ENCODE measurements at places on chromosomes 16 and 17.

- peak; percentile 36 for DNase-seq
Measured at GRCh38 chr17:79838522-79839274, 542 bp downstream of the CBX4 start.

- no peak for DNase-seq
Measured at GRCh38 chr17:27937025-27937546, 43.9 kb upstream of the LYRM9 start.

DNA sequence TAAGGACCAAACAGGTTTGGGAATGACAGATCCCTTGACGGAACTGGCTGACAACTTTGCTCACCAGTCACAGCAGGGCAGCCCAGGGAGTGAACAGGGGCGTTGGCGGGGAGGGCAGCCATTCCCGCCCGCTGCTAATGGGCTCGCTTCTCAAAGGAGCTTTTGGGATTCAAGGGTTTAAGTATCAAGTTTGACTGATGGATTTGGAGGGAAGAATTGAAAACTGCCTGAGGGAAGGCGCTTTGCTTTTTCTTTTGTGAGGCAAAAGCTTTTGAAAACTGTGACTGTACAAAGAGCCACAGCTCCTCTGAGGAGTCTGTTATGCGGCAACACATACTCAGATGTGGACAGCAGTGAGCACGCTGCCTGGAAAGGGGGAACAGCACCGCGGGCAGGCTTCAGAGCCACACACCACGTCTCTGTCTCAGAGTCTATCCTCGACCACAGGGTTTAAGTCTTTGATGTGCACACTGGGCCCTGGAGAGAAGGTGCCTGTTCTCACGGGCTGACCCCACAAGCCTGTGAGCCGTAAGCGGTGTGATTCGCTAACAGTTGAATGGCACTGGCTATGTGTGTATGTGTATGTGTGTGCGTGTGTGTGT, 79.9 kb upstream of the HSBP1 start:
- DNase-seq = no peak

- DNase-seq = no peak
Measured at GRCh38 chr17:45087978-45088377, 26.9 kb downstream of the NMT1 start.

DNA sequence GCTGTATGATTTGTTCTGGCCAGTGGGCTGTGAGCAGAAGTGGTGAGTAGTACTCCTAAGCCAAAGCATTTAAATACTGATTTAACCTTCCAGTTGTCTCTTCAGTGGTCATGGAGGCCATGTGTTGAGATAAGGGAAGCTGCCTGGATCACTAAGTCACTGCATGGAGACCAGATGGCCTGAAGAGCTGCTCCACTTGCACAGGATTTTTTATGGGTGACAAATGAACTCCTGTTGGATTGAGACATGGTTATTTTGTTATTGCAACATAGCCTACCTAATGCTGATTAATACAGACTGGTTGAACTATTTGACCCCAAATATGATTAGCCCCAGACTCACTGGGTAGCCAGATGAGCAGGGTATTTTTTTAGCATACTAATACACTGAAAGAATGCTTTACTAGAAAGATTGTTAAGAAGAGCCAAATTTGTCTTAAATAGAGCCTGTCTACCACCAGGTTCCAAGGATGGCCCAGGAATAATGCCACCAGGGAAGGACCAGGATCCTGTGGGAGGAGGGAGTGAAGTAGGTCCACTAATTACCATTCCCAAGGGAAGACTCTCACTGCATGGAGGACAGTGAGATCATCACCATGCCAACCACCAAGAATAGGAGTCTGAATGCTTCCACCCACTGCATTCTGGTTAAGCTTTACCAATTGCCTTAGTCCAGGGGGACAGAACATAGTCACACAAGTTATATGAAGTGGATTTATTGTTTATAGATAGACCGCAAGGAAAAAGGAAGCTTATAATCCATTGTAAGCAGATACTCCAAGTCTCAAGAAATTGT, 187.4 kb upstream of the IRX6 start:
- DNase-seq = no peak

- no peak for DNase-seq
Measured at GRCh38 chr17:33653399-33653788, 360.3 kb upstream of the ASIC2 start.

- DNase-seq = no peak
Measured at GRCh38 chr17:58997756-58998553, 108.7 kb downstream of the TRIM37 start.

DNA sequence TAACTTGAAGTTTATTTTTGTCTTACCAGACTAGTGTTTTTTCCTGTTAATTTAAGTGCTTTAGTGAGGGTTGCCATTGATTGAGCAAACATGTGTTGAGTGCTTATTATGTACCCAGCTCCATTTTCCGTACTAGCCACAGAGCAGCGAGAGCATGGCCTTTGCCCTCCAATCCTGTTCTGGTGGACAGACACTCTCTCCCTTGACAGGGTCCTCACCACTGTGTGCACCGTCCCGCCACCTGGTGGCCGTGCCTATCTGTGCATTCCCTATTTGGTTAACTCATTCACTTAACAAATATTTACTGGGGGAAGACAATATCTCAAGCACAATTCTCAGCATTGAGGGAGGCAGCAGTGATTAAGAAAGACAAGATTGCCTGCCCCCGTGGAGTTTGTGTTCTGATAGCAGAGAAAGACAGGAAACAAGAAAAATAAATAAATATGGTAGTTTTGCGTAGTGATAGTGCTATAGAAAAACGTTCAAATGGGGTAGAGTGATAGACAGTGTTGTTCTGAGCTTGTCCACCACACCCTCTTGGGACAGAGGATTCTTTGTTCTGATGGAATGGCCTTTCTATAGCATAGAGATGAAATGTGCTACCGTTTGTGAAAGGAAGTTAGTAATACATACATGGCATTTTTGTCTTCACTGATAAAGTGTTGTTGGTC, 13.0 kb downstream of the CDH13 start:
- no peak for DNase-seq

- no peak for DNase-seq
Measured at GRCh38 chr17:49987290-49987585, 7.8 kb downstream of the DLX3 start.

DNA sequence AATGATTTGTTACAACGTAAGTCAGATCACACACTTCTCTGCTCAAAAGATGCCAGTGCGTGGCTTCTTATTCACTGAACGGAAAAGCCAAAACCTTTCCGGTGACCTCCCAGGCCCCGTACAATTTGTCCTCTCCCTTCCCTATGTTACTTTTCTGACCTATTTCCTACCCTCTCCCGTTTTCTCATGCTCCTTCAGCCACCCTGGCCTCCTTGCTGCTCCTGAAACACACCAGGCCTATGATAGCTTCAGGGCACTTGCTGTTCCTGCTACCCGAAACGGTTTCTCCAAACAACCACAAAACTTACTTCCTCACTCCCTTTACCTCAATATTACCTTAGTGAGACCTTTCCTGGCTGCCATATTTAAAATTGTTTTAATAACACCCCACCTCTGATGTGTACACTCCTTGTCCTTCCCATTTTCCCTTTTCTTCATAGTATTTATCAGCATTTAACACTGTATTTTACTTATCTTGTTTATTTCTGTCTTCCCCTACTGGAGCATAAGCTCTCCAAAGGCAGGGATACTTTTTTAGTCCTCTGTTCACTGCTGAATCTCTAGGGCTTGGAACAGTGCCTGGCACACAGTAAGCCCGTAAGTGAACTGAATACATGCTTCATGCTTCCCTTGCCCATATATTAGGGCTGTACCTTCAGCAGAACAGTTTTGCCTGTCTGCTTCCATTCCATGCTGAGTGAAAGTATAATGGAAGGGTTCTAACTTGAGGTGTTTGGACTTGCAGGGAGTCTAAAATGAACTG, 10.9 kb upstream of the ARL2BP start:
- DNase-seq = no peak

GRCh38 chr16:3497771-3498170, 2.5 kb upstream of the C16orf90 start:
- DNase-seq = no peak

DNA sequence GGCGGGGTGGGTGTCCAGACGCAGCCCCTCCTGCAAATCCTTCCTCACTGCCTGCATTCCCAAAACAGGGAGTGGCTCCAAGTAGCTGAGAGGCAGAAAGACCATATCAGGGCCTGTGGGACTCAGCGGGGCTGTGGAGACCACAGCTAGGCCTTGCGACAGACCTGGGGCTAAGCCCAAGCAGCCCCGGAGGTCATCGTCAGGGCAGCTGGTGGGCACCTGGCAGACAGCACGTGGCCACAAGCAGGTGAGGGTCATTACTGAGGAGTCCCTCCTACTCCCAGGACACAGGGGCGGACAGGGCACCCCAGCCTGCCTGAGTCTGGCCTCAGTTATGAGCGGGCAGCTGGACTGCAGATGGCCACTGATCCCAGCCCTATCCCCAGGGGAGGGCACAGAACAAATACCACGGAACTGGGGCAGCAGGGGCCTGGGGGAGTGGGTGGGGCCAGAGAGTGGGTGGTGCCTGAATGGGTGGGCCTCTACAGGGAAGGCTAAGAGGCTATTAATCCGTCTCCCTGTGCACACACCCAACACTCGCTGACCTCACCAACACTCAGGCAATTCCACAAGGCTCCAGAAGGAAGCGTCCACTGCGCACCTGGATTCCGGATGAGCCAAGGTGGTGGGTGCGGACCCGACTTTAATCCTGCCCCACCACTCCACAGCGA, 8.5 kb downstream of the HS3ST6 start:
- no peak for DNase-seq

DNA sequence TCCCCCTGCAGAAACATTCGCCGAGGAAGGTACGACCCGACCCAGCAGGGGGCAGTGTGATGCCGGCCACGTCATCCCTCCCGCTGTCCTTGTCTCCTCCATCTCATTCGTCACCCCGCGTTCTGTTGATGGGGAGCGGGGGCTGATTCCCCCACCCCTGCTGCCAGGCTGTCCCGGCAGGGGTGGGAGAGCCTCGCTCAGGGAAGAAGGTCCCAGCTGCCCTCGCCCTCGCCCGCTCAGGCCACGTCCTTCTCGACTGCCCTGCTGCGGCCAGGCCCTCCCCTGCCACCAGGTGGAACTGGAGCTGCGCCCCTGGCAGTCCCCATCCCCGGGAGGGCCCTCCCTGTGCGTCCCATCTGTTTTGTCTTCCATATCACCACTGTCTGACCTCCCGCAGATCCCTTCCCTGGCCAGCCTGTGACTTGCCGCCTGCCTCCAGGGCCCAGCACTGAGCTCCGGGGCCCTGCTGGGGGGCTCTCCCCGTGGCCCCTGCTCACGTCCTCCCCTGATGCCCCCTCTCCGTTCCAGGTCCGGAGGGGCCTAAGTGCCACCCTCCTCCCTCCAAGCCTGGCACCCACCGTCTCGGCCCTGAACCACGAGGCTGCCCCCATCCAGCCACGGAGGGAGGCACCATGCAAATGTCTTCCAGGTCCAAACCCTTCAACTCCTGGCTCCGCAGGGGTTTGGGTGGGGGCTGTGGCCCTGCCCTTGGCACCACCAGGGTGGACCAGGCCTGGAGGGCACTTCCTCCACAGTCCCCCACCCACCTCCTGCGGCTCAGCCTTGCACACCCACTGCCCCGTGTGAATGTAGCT, 20.6 kb downstream of the ADAM11 start:
- peak; percentile 76 for DNase-seq

GRCh38 chr16:82715160-82715559, 88.4 kb downstream of the CDH13 start:
- DNase-seq = no peak

DNA sequence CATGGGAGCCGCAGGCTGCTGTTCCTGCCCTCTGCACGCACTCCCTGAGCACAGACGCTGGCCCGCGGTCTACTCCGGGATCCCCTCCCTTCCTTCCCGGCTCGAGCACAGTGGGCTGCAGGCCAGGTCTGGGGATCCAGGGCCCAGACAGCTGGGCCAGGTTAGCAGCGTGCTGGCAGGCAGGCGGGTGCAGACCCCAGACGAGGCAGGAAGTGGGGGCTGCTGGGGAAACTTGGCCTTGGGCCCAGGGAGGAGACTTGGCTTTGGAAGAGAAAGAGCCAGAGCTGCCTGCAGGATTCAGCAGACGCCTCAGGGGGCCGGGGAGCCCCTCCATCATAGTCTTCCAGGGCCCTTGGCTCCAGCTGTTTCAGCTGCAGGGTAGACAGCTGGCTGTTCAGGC, 30.2 kb upstream of the ABCC3 start:
- DNase-seq = no peak

DNA sequence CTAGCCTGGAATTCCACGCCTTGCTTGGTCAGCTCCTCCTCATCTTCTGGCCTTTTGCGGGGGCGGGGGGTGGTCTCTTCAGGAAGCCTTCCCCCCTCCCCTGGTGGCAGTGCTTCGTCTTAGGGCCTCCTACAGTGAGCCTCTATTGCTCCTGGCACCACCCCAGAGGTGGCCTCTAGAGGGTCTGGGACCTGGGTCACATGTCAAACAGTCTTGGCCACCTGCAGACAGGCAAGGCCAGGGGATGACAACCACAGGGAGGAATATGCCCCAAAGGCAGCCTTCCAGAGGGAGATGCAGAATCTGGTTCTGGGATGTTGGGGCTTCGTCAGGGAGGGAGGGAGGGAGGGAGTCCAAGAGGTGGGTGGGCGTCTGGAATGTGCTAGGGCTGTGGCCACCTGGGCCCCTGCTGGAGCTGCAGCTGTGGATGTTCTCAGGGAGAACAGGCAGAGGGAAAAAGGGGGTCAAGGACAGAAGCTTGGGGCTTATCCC, 50.6 kb downstream of the SMPD3 start:
- no peak for DNase-seq

GRCh38 chr17:50977487-50978159, 111.5 kb upstream of the TOB1 start:
- DNase-seq = no peak

DNA sequence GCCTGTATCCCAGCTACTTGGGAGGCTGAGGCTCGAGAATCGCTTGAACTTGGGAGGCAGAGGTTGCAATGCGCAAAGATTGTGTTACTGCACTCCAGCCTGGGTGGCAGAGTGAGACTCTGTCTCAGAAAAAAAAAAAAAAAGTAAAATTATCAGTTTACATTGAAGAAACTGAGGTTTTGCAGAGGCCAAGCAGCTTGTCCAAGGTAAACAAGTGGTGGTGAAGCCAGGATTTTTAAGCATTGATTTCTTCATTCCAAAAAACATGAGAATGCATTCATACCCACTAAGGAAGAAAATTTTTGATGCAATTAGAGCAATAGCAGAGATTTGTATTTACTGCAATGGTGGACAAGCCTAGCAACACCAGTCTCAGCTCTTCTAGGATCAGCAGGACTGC, 52.7 kb downstream of the CENPV start:
- no peak for DNase-seq

DNA sequence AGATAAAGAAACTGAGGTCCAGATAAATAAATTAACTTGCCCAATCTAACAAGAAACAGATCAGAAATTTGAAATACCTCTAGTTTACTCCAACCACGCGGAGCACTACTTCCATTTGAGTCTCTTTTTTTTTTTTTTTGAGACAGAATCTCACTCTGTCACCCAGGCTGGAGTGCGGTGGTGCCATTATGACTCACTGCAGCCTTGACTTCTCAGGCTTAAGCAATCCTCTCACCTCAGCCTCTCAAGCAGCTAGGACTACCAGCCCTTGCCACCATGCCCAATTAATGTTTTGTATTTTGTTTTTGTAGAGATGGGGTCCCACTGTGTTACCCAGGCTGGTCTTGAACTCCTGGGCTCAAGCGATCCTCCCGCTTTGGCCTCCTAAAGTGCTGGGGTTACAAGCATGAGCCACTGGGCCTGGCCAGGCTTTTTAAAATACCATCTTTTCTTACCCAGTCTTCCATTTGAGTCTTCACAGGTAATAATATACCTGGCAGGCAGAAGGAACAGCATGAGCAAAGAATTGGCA, 3.3 kb upstream of the NACA2 start:
- DNase-seq = no peak

Measured in T1000 (cell line).